ENCODE measurements at places on chromosomes 3 and 15.
A peak's percentile ranks its signal among the peaks of the same experiment; 100 is the strongest.

GRCh38 chr3:78506581-78507195 lies 1261.1 kb downstream of the ROBO1 start:
- DNase-seq, result no peak

DNA sequence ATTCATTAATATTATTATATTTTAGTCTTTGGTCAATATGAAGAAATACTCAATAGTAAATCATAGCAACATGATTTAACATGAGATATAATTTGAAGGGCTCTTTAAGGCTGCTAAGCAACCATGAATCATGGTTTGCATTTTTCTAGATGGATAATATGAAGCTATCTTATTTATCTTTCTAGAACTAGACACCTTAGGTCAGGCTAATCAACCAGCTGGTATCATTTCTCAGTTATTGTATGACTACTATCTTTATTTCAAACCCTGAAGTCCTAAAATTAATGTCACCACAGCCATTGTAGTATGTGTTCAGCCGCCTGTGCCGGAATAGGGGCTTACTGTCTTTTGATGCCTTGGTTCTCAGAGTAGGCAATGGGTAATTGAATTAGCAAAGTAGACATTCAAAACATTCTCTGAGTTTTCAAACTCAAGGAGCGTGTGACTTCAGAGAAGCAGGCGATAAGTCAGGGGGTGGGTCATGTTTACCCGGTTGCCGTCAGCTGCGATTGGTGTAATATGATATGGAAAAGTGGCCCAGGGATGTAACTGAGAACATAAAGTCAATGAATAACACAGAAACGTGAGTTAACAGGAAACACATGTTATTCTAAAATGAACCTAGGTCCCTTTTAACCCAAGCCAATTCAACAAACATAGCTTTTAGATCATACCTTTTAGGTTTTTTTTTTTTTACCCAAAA lies 93.4 kb upstream of the CTDSPL start:
- DNase-seq, result no peak

DNA sequence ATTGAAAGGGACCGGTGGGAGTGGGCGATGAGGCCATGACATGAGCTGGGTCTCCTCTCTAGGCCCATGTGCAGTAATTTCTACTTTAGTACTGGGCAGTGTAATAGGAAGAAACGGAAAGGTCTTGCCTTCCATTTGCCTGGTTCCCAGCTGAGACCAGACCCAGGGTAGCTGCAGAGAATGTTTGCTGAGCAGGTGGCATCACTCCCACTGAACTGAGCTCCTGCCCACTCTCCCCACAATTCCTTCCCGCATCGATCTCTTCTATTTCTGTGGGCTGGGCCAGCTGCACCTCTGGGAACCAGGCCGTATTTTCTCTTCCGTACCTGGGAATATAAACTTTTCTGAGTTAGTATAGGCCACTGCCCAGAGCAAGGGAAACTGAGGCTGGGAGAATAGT lies 15.8 kb downstream of the ESYT3 start:
- DNase-seq, result no peak

DNA sequence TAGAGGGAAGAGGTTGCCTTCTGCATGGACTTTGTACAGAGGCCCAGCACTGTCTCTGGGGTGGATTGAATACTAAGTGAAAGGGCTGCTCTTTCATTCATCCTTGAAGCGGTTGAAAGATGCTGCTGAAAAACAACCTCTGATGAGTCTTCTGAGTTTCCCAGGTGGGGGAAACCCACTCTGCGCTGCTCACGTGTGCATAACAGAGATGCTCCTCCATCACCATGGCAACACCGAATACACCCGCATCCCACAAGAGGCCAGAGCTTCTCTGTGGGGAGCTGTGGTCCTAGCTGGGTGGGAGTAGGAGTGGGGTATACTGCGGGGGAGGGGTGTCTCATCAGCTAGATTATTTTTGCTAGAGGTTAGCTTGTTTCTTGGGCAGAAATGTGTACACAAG lies 6.1 kb upstream of the SYN2 start:
- no peak for DNase-seq

DNA sequence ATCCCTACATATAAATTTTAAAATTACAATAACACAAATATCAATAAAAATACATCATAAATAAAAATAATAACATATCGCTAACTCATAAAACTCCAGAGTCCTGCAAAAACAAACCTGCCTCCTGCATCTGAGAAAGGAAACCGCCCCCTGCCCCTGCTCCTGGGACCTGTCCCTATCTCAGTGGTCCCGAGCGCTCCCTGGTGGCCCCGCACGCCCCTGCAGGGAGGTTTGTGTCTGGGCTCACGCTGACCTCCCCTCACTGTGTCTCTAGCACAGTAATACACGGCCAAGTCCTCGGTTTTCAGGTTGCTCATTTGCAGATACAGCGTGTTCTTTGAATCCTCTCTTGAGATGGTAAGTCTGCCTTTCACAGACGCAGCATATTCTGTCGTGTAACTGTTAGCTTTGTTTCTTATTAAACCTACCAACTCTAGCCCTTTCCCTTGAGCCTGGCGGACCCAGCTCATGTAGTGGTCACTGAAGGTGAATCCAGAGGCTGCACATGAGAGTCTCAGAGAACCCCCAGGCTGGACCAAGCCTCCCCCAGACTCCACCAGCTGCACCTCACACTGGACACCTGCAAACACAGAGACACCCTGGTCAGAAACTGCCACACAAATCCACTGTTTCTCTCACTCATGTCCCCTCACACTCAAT lies 554.1 kb downstream of the GOLGA6L6 start:
- no peak for DNase-seq

DNA sequence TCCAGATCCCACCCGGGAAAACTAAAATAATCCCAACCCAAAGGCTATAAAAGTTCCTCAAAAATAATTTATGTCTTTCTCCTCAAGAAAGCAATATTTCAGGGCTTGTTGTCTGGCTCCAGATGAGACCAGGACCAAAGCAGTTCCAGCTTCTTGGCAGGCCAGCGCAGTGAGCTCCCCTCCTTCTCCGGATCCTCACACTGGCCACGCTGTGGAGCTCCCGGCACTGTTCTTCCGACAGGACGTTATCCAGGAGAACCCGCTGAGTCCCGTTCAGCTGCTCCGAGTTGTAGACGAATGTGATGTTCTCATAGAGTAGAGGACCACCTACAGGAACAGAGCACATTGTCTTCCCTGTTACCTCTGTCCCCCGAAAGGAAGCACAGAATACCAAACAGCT lies 146.3 kb downstream of the P3H2 start:
- DNase-seq, result no peak

DNA sequence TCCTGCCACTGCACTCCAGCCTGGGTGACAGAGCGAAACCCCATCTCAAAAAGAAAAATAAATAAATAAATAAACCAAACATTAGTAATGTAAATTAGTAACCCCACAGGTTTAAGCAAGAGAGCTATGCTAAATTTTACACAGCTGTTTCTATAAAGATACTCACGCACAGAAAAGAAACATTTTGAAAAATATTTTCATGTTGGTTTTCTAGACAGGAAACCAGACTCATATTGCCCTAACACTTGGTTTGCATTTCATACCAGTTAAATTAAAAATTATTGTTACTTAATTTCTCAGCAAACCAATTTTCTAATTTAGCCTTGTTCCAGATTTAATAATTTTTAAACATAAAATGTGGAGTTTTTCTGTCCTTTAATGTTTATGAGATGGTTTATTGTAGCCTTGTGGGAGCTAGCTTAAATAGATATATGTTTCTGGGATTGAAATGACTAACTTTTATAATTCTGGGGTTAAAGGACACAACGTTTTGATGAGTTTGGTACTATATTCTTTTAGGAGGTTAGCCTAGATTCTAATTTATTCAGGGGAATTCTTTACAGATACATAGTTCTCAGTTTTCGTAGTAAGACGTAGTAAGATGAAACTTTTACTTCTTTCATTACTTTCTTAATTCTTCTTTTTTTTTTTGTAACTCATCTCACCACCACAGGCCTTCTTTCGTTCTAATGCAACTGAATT lies 42.6 kb upstream of the SLC4A7 start:
- DNase-seq, result no peak

GRCh38 chr15:92829875-92830274 lies 70.2 kb upstream of the CHD2 start:
- no peak for DNase-seq

GRCh38 chr3:139638518-139638917 lies 39.3 kb downstream of the NMNAT3 start:
- DNase-seq, result no peak

GRCh38 chr15:70486451-70487386 lies 276.6 kb downstream of the UACA start:
- DNase-seq, result peak; percentile 75

GRCh38 chr15:43325039-43325684 lies 5.2 kb downstream of the LCMT2 start:
- DNase-seq, result no peak

DNA sequence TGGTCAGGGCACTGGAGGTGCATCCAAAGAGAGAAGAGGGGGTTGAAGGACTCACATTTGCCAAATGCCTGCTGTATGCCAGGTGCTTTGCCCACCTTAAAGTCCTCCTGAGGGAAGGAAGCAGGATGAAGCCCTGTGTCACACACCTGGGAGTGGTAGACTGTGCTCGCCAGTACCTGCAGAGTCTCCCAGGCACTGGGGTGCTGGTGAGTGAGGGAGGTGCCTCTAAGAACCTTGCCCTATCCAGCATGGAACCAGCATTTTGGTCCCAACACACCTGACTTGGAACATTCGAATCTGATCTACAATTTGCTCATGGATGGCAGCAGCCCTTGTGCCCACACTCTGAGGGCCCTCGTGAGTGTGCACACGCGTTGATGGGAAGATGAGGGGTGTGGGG lies 76.7 kb downstream of the SEC22A start:
- DNase-seq, result no peak

GRCh38 chr3:133547432-133548041 lies 25.9 kb upstream of the CDV3 start:
- peak; percentile 85 for DNase-seq

- DNase-seq, result no peak
Observed at GRCh38 chr3:48026098-48026497, 9.9 kb upstream of the MAP4 start.

DNA sequence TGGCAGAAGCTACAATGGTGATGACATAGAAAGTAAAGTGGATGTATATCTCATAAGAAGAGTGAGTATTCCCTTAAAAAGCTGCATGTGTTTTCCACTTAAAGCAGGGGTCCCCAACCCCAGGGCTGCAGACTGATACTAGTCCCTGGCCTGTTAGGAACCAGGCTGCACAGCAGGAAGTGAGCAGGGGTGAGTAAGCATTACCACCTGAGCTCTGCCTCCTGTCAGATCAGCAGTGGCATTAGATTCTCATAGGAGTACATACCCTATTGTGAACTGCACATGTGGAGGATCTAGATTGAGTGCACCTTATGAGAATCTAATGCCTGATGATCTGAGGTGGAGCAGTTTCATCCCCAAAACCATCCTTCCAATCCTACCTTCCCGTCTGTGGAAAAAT lies 126.1 kb upstream of the CMC1 start:
- no peak for DNase-seq

GRCh38 chr3:183809270-183809669 lies 16.1 kb downstream of the MAP6D1 start:
- DNase-seq, result no peak

- no peak for DNase-seq
Observed at GRCh38 chr3:138374573-138375134, 26.3 kb downstream of the MRAS start.

- no peak for DNase-seq
Observed at GRCh38 chr3:183378545-183378944, 49.9 kb downstream of the MCF2L2 start.

- peak; percentile 57 for DNase-seq
Observed at GRCh38 chr3:14925729-14926591, 21.4 kb upstream of the NR2C2 start.
